Activated naive CD8-positive, alpha-beta T cell treated with anti-CD3 and anti-CD28 coated beads, Interleukin-2, amount 50 U/mL, for 16 hours (primary cell): ENCODE measurements at places on chromosomes 1 and 21.

DNA sequence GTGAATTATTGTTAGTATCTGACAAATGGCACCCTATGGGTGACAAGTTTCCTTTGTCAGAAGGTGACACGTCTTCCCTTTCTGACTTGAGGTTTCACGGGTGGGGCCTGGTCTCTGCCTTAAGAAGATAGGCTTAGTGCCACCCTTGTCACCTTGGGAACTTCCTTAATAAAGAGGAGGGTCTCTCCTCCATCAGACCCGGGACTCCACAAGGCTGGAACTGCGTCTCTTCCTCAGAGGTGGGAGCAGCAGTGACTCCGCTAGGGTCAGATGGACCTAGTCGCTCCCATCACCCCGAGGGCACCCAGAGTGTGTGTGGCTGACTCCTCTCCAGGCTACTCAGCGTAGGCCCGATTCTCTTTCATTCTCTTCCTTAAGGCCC, 774 bp upstream of the WDTC1 start:
- DNase-seq, result no peak

- no peak for DNase-seq
Observed at GRCh38 chr1:33895396-33895795, 31.5 kb downstream of the HMGB4 start.

DNA sequence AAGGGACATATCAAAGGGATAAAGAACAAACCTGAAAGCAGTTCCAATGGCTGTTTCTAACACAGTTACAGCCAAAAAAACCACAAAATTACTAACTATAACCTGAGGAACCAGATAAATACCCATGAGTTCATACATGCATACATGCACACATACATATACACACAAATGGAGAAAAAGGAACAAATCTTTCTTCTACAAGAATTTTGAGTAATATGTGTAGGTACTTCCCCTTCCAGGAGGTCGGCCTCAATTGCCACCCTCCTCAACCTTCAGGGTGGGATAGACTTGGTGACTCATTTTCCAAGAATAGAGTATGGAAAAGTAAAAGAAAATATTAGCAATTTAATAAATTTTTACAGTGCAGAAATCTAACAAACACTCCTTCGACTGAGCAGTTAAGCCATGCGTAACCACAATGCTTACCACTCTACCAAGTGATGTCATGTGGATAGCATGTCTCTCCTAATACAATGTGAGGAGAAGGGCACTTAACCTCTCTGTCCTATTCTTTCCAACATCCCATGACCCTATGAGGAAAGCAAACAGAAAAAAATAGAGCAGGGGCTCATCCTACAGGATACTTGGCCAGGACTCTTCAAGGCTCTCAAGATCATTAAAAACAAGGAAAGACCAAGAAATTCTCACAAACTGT, 243.0 kb upstream of the RUNX1 start:
- DNase-seq, result no peak

- no peak for DNase-seq
Observed at GRCh38 chr1:8693107-8693506, 124.3 kb downstream of the RERE start.

GRCh38 chr1:115423776-115424175, 85.7 kb upstream of the NGF start:
- no peak for DNase-seq

DNA sequence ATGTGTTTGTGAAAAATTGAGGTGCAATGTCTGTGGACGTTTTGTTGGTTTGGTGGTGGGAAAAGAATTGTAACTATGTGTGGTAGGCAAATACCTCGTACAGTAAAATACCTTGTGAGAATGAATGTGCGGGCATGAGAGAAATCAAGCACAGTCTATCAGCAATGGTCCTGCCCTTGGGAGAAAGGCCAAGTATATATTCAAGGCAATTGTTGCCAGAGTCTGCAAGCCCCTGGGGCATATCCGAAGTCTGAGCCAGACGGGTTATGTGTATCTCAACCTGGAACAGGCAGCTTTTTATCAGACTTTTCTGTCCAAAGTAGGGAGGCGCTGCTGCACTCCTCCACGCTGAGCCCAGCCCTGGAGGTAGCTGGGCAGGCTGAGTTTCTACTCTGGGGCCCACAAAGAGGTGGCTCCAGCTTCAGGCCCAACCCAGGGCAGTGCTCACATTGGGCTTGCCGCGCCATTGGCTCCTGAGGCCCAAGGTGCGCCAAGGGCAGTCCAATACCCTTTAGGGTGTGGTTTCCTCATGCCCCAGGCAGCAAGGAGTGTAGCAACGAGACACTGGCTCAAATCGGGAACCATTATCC, 9.4 kb upstream of the GNL2 start:
- DNase-seq, result no peak

DNA sequence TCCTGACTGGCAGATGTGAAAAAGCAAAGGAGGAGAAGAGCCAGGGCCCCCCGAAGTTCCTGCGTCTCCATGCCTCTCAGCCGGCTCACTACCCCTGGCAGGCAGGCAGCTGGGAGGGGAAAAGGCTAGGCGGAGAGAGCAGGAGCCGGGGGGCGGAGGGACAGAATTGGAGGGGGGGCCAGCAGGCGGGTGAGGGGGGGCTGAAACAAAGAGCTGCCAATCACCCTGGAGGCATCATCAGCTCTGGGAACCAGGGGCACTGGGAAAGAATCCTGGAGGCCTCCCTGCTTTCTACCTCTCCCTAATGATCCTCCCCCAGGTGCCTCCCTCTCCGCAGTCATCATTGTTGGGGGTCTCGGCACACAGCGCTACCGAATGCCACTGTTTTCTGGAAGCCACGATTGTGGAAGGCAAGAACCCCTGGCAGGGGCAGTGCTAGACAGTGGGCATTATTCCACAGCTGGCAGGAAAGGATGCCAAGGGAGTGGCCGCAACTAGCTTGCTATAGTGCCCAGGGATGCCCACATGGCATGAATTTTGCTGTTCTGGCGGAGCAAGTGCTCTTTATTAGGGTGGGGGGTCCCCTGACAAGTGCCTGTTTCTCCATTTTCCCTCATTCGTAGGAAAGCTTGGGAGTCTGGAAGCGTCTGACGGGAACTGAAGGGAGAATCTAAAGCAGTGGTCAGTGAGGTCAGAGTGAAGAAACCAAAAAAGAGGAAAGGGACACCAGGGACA, at the start of gene THBS3:
Gene THBS3 (minus strand): TSS at position 92 of the 735 bp plus-strand sequence. CDS start 21 bp downstream, at position 71.
- no peak for DNase-seq

- no peak for DNase-seq
Observed at GRCh38 chr1:90717665-90718410, 736 bp upstream of the BARHL2 start.

- peak; percentile 6 for DNase-seq
Observed at GRCh38 chr1:28917757-28918118, 3.4 kb downstream of the EPB41 start.

DNA sequence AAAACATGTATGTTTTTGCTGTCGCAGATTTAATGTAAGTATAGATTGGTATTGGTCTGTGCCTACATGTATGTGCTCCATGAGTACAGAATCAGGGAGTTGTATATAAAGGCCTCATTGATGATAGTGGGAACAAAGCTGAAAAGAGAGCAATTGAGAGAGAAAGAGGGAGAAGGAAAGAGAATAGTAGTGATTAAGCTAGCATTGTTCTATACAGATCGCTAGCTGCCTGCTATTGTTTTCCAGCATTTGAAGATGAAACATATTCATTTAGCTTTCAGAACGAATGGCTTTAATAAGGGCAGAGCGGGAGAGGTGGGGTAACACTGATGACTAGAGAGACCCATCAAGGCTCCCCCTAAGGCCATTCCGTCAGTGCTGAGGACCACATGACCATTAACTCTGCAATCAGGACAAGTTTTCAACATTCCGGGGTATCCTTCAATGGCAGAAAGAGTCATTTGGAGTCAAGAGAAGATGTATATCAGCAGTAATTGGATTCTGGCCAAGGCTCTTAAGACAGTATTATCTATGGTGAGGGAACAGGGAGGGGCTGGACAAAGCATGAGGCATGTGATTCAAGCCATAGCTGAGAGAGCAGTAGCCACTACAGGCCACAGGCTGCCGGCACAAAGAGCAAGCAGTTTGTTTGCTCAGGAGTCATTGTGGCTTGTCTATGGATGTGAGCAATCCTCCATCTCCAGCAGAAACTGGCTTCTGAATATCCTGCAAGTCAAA, 176.5 kb downstream of the PBX1 start:
- no peak for DNase-seq

GRCh38 chr21:31931644-31932469, 59.0 kb downstream of the HUNK start:
- DNase-seq, result no peak

- no peak for DNase-seq
Observed at GRCh38 chr1:18994381-18994780, 37.9 kb upstream of the IFFO2 start.

DNA sequence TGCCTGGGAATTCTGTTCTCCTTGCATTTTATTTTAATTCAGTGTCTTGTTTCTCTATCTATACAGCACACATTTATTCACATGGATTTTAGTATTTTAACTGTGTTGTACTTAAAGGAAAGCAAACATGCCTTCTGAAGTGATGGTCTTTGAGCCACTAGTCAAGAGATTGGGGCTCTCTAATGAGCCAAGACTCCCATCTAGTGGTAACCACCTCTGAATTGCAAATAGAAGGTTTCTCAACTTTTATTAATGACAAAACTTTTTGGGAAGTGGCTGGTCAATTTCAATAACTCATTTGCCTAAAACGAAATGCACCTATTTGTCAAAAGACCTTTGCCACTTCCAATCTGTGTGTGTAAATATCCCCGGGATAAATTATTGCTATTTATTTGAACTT, 199.6 kb downstream of the LTN1 start:
- DNase-seq, result no peak

DNA sequence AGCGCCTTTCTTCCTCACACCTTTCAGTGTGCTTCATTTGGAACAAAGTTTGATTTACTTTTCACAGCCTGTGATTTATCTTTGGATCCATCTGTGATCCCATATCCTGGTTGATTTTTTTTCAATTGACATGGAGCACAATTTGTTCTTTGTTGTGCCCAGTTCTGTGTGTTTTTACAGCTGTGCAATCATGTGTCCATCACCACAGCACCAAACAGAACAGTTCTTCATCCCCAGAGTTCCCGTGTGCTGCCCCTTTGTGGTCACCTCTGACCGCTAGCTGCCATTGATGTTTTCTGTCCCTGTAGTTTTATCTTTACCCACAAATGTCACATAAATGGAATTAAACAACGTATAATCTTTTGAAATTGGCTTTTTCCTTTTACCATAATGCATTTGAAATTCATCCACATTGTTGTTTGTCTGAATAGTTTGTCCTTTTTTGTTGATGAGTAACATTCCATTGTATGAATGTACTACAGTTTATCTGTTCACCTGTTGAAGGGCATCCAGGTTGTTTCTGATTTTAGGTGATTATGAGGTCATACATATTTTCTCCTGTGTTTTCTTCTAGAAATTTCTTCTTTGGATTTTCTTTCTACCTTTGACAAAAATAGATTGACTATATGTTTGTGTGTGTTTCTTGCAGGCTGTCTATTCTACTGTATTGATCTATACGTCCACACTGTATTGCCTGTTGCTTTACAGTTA, 17.4 kb downstream of the MIGA1 start:
- DNase-seq, result no peak

DNA sequence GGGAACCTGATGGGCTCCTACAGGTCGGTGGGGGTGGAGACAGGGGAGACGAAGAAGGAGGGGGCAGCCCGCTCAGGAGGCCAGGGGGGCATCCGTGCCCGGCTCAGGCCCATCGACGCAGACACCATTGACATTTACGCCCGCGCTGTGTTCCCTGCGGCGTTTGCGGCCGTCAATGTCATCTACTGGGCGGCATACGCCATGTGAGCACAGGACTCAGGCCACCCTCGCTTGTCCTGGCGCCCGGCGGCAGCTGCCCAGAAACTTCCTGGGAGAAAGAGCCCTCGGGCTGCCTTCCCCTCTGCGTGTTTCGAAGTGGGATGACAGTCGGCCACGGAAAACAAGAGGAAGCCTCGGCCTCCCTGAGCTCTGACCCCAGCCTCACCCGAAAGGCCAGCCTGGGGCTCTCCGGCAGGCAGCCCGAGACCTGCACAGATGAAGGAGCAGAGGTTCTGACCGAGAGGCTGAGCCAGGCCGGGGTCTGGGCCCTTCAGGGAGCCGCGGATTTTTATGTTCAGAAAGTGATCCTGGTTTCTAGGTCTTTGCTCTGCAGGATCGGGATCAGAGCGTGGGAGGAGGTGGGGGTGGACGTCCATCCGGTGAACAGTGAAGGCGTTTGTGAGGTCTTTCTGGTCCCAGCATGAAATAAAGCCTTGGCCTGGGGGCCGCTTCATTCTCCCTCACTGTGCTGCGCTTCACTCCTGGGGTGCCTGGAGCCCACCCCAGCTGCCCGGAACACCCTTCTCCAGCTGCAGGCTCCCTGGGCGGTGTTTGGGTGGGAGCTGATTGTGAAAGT, 11.1 kb downstream of the GABRD start:
- DNase-seq, result no peak
